ENCODE measurements at places on chromosomes 11 and 22.

DNA sequence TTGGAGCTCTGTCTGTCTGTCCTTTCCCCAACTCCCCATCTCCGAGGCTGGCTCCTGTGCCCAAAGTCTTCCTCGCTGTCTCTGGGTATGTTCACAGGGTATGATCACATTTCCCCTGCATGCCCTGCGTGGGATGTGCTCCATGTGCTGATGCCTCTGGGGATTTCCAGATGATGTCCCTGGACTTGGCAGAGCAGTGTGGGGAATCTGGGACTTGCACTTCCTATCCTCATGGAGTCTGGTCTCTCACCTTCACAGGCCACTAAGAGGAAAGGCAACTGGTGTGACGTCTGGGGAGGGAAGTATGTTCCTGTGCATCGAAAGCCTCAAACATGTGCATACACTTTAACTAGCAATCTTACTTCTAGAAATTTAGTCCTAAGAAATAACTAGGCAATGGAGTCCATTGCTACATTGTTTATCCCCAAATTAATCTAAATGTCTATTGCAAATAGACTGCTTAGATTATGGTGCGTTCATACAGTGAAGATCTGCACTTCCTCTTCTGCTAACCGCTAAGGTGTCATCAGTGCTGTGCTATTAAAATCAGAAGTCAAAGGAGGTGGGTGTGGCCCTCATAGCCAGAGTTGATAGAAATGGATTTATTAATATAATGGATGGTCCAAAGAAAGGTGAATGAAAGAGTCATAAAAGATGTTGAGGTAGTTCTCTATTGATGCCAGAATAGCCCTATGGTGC, 20.8 kb downstream of the TIMP3 start:
- DNase-seq, result no peak

GRCh38 chr11:14029971-14030920, 67.7 kb downstream of the SPON1 start:
- DNase-seq, result peak; percentile 15

- no peak for DNase-seq
Observed at GRCh38 chr11:95888439-95888838, 35.5 kb downstream of the MTMR2 start.

- DNase-seq, result peak; percentile 80
Observed at GRCh38 chr11:36702330-36703054, 104.5 kb upstream of the RAG2 start.

- no peak for DNase-seq
Observed at GRCh38 chr11:100861212-100861611, 174.1 kb downstream of the ARHGAP42 start.

- no peak for DNase-seq
Observed at GRCh38 chr11:66443602-66444001, 5.0 kb upstream of the MRPL11 start.

DNA sequence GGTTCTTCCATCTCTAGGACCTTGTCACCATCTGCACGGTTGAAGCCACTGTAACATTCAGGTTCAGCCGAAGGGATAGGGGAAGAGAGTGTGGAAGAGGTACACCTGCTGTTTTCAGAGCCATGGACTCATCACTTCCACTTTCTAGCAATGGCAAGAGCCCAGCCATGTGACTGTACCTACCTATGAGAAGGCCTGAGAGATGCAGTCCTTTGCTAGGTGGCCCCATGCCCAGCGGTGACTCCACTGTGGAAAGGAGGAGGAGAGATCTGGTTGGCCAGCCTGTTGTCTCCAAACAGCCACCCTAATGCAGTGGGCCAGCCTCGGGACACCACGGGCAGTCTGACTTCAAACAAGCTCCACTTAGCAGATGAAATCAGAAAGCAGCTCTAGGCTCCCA, 16.0 kb downstream of the RASD2 start:
- DNase-seq, result no peak

- no peak for DNase-seq
Observed at GRCh38 chr11:103659743-103660142, 376.7 kb upstream of the DDI1 start.

DNA sequence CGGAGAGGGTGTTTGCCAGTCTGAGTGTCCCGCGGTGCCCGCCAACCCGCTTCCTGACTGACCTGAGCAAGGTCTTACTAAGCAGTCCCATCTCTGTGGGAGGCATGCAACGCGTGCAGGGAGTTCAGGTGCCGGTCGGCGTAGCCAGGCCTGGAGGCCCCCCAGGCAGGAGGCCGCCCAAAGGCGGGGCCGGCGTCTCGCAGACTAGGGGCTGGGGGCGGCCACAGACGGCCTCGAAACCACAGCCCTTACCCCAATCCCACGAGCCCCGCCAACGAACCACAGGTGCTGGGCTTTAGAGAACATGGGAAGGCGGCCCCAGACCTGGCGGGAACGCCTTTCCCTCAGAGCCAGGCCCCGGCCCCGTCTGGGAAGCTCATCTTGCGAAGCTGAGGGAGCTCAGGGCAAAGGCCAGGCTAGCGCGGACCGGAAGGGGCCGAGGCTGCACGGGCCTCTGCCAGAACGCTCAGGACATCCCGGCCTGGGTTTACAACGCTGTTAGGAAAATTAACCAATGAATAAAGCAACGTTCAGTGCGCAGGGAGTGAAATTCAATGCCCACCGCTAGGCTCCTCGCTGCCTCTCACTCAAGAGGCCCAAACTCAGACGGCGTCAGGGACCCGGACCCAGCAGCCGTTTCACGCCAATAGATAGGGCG, 2.1 kb upstream of the MTFP1 start:
- peak; percentile 56 for DNase-seq

- DNase-seq, result no peak
Observed at GRCh38 chr11:101448881-101449442, 134.8 kb downstream of the TRPC6 start.

DNA sequence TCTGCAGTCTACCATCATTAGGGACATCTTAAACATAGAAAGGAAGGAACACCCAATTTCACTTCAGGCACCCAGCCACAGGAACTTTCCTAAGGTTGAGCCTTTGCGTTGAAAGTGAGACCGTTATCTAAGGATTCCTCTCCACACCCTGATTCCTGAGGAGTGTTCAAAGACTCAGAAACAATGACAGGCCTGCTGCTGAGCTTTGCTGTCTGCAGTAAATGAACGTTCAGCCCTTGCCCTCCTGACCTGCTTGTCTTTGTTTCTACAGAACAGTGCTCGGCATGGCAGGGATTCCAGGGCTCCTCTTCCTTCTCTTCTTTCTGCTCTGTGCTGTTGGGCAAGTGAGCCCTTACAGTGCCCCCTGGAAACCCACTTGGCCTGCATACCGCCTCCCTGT, 7.0 kb downstream of the PRSS23 start:
- peak; percentile 26 for DNase-seq

- no peak for DNase-seq
Observed at GRCh38 chr11:124889191-124890091, 8.2 kb downstream of the ROBO4 start.

DNA sequence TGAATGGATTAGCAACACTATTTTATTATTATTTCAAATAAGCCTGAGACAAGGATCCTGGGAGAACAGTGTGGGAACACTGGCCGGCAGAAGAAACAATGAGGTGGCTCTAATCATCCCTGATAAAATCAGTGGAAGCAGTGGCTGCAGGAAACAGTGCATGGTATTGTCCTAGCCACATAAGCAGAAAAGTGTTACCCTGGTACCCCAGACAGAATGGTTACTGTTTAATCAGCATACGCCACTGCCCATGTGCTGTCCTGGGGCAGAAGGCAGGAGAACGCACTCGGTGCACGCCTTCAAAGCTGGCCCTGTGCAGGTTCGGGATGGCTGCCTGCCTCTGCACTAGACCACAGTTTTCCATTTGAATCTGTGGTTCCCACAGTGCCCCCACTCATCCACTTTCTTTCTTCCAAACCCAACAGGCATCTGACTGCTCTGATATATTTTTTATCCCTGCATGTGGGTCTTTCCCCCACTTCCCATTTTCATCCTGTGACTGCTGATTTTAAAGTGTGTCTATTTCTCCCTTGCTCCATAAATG, 25.7 kb downstream of the OPCML start:
- DNase-seq, result no peak

DNA sequence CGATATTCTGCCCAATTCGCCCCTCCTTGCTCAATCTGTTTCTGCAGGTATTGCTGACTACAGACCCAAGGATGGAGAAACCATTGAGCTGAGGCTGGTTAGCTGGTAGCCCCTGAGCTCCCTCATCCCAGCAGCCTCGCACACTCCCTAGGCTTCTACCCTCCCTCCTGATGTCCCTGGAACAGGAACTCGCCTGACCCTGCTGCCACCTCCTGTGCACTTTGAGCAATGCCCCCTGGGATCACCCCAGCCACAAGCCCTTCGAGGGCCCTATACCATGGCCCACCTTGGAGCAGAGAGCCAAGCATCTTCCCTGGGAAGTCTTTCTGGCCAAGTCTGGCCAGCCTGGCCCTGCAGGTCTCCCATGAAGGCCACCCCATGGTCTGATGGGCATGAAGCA, 9.2 kb upstream of the SLC35E4 start:
- no peak for DNase-seq

GRCh38 chr11:46235777-46236688, 41.4 kb upstream of the CREB3L1 start:
- DNase-seq, result no peak
